ENCODE measurements at places on chromosomes 3 and 15.

DNA sequence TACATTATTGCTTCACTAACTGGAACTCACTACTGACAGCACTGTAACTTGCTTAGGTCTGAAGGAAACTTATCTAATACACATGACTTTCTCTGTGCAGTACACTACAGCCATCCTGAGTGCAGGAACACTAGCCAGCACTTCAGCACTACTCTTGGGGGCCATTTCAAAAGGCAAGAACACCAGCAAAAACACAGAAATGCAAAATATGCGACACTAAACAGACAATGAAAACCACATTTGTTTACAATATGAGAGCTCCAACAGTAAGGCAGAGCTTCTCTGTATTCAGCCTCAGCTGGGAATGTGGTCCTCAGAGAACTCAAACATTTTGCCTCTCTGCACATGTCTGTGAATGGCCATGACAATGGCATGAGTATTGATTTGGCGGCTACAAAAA lies 109.6 kb downstream of the ARRDC4 start:
- ATAC-seq, result no peak

GRCh38 chr15:68500363-68501258 lies 68.6 kb upstream of the ITGA11 start:
- no peak for ATAC-seq

DNA sequence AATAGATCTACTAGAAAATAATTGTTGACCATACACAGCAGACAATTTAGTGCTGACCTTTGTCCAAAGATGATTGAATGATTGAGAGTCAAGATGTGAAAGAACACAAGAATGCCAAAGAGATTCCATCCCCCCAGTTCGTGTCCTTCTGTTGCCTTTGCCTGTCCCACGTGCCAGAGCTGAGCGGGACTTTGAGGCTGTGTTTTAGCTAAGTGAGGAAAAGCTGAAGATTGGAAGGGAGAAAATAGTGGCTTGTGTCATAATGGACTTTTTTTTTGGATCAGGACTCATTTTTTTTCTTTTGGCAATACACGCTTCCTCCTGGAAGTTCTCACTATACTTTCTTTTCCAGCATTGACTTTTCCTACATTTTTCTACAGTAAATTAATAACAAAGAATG lies 206.6 kb upstream of the MDFIC2 start:
- no peak for ATAC-seq

DNA sequence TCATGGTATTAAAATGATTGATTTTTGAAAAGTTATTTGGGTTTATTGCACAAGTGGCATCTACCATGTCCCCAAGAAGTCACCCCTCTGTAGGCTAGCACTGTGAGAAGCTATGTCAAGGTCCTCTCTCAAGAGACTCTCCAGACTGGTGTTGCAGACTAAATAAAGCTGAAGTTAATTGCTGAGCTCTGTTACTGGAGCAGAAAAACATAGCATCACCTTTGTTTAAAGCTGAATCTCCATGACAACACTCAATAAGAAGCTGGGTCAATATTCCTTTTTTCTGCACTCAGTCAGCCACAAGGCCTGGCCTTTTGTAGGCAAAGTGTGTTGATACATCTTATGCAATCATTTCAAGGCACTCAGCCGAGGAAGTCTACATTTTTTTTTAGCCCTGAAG lies 806.6 kb upstream of the LMCD1 start:
- no peak for ATAC-seq

- no peak for ATAC-seq
These were observed 961.7 kb downstream of the FHIT start for GRCh38 chr3:60289341-60290121.
